ENCODE measurements at places on chromosomes 5 and 9.

DNA sequence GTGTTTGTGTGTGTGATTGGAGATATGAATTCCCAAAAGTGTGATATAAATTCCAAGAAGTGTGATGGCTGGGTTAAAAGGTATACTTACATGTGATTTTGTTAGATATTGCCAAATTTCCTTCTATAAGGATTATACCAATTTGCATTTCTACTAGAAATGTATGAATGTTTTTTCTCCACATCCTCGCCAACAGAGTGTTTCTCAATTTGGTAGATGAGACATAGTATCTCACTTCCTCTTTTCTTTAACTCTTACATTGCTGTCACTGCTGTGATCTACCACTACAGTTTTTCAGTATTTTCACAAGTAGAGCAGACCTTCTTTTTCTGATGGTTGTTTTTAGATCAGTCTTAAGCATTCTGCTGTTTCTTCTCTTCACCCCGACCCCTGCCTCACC, 111.3 kb downstream of the FER start:
- DNase-seq: no peak

DNA sequence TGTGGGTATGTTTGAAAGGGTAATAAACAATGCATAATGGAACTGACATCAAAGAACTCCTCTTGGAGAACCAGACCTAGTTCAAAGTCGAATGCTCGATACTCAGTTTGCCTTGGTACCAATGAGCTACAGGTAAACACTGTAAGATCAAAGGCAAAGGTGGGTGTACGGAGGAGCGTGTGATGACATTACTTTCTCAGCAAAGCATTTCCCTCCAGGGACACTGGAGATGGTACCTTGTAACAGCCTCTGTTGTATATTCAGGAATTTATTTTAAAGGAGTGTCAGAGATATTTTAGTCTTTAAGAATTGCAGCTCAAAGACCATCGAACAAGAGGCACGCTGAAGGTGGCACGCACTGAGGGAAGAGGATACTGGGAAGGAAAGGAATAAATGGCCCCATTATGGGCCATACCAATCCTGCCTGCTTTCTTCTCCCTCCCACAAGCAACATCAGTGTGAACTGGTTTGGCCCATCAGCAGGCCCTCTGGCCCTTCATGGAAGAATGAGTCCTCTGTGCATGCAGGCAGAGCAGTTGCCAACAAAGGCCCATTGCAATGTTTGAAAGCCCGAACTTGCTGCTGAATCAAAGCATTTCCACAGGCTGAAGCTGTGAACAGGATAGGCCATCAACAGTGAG, 410.2 kb downstream of the ACTL7B start:
- no peak for DNase-seq

- DNase-seq: no peak
These were observed 372.5 kb upstream of the WWC1 start for GRCh38 chr5:167918813-167919483.

- no peak for DNase-seq
These were observed 44.6 kb downstream of the AOPEP start for GRCh38 chr9:94771096-94771495.

DNA sequence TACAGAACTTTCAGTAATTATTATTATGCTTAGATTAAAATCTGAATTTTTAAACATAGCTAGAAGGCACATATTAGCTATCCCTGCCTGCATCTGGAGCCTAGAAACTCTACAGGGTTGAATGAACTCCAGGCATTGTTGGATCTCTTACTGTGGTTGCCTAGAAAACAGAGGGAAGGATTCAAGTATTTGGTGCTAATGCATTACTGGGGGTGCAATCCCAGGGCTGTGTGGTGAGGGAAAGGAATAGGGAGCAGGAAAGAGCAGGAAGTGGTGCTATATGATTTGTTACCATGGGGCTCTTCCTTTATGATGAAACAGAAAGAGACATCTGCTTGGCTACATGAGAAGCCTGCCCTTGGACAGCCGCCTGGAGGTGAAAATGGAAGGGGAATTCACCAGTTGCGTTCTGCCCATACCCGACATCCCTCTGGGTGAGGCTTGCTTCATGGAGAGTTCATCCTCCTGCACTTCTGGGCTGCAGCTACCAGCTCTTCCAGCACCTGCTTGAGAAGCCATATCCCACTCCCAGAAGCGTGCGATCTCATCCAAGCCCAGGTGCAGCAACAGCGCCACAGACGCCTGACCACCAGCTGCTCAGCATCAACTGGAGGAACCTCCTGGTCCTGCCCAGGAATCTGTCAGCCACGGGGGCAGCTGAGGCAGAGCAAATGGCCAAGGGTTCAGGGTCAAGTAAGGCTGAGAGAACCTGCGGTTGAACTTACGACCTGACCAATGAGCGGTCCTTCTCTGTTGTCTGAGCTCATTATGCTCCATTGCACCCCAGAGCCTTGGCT, 362.8 kb downstream of the SEMA5A start:
- no peak for DNase-seq

- DNase-seq: no peak
These were observed 35.7 kb downstream of the LRRC70 start for GRCh38 chr5:62614355-62614754.

DNA sequence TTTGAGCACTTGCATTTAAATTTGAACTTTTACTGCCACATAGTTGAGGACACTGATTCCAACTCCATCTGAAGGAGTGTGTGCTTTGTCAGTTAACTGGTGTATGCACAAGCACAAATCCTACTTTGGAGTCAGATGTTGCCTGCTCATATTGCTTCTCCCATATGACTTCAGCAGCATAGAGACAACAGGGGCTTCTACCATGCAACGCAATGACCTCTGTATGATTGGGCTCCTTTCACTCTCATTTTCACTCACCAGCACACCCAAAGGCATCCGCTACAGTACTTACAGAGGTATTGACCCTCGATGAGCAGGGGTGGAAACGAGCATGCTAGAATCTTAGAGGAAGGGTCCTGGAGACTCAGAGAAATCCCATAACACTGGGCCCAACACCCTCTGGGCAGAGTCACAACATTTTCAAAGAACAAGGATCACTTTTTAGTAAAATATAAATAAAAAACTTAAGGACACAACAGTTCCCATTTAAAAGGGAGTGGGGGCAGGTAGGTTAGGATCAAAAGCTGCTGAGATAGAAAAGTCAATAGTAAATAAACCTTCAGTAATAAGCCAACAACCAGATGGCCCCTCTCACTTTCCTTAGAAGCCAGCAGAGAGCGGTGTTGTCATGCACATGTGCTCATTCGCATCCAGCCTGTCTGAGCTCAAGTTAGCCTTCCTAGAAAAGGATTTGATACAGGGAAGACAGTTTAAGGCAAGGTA, 203.8 kb downstream of the SNCAIP start:
- DNase-seq: peak; percentile 54

DNA sequence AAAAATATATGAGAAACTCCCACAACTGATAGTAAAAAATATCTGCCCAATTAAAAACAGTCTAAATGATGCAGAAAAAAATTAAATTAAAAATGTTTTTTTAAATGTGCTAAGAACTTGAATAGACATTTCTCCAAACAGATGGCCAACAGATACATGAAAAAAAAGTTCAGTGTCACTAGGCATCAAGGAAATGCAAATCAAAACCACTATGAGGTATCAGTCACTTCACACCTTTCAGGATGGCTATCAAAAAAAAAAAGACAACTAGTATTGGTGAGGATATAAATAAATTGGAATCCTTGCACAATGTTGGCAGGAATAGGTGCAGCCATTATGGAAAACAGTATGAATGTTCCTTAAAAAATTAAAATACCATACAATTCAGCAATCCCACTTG, 16.6 kb downstream of the ZNF131 start:
- no peak for DNase-seq

GRCh38 chr5:72767289-72768010, 49.0 kb upstream of the TNPO1 start:
- no peak for DNase-seq

- DNase-seq: no peak
These were observed 2.5 kb downstream of the PHF19 start for GRCh38 chr9:120874226-120875194.

DNA sequence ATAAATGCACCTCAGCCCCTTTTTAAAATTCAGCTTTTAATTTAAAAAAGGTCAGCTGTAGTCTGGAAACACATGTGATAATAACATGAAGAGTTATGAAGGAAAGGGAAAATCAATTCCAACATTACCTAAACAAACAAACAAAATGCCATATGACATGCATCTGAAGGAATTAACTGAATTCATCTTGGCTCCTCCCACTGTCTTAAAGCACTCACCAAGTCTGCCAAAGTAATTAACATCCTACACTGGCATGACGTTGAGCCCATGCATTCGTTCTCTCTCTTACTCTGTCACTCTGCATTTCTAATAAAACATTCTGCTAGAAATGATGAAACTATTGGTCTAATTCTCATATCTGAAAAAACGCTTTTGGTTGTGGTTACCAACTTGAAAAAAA, 37.7 kb downstream of the TSSK1B start:
- no peak for DNase-seq

DNA sequence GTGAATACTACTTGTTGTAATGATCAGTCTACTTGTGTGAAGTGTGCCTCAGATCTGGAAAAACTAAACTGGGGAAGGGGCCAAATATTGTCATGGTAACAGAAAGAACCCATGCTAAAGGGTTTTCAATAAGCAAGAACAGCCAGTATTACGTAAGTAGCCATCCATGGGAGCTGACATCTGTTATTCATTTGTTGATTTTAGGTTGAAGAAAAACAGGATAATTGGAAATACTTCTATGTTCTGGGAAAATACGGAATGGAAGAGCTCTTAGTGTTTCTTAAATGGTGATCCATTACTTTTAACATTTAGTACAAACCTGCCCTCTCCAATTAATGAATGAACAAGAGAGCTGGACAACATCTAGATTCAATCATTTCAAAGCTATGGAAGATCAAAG, 485.8 kb downstream of the NTRK2 start:
- DNase-seq: no peak

GRCh38 chr9:3497401-3497800, 28.4 kb downstream of the RFX3 start:
- no peak for DNase-seq

DNA sequence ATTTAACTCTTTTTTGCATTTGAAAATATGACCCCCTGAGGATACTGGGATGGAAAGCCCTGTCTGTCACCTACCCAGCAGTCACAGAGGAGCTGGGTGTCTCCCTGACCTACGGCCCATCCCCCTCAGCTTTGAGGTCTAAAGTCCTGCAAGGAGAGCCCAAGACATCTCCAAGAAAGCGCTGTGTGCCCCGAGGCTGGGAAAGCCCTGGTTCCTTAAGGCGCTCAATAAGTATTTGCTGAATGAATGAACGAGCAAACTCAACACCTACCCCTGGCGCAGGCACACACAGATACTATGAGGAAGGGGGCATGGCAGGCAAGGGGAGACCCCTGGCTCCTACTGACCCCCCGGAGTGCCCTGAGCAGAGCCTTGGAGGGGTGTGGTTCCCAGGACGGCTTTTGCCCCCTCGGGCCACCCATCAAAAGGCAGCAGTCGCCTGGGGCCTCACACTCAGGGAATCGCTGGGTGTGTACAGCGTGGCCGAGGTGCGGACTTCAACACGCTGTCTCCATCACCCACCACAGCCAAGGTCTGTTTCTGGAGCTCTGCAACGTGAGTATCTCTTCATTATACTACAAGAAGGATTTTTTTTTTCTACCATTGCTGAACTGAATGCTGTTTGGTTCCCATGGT, 211.6 kb downstream of the ERCC6L2 start:
- DNase-seq: no peak

- DNase-seq: no peak
These were observed 118.7 kb upstream of the BOD1 start for GRCh38 chr5:173735184-173735583.

DNA sequence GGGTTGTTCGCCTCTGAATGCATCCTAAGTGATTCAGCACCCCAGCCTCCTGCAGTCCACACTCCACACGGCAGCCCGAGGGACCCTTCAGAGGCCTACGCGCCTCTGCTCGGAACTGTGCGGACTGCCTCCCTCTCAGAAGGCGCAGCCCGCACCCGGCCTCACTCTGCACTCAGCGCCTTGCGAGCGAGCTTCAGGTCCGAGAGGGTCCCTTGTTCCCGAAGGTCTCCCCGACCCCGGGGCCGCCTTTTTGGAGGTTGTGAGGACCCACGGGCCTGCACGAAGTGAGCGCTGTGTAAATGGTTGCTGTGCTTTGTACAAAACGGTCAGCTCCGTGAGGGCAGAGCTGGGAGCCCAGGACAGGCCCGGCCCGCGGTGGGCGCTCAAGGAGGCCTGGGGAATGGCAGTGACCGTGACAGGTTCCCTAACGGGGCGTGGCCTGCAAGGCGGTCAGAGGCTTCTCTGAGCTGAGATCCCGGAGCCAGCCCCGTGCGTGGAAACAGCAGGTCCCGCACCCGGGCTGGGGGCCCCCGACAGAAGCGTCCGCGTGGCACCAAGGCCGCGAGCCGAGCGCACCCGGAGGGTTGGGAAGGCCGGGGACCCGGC, 698 bp upstream of the CACNA1B start:
- no peak for DNase-seq

DNA sequence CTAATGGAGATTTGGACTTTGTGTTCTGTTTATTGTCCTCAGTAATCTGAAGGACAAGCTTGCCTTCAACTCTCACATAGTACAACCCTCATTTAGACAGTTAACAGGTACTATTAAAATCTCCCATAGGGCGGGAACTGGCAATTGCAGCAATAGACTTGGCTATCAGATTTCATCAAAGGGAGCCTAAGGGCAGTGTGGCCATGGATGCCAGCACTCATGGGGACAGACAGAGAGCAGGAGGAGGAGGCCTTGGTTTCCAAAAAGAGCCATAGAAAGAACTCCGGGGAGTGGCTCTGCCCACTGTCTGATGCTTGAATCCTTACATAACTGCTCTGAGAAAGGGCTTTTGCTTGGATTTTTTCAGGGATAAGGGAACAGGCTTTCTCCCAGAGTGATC, 6.8 kb downstream of the SLC36A1 start:
- no peak for DNase-seq

DNA sequence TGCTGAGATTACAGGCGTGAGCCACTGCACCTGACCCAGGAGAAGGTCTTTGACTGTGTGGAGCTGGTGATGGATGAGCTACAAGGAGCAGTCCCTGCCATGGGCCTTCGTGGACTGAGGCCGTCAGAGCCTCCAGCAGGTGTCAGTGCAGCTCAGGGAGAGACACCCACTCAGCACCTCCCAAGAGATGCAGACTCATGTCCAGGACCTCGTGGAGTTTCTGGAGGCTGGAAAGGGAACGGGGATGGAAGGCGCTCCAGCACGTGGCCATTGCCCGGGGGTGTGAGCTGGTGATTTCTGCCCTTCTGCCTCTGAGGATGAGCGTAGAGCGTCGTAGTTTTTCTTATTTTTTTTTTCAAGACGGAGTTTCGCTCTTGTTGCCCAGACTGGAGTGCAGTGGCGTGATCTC, 9.5 kb downstream of the TOR4A start:
- DNase-seq: no peak

DNA sequence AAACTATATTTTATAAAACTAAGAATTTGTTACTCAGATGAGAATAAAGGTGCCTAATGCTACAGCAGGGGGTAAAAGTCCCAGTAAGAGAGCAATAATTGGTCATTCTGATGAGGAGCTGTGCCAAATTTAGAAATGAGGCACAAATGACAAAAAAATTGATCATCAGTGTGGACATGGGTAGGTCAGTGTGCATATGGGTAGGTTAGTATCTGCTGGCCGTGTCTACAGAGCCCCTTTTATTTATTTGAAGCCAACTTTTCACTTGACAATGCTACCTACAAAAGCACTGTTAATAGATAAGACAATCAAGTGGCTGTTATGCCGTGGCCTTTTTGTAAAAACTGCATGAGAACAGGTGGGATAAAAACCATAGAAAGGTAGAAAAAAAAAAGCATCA, 454.6 kb downstream of the RAB3C start:
- no peak for DNase-seq
